ENCODE measurements at places on chromosomes 13 and 19.

GRCh38 chr13:27283906-27284493, 13.4 kb downstream of the RASL11A start:
- peak; percentile 47 for DNase-seq

- no peak for DNase-seq
Observed at GRCh38 chr13:112456138-112457056, 80.2 kb downstream of the SPACA7 start.

- DNase-seq, result no peak
Observed at GRCh38 chr19:19356901-19357566, 36.4 kb downstream of the MAU2 start.

DNA sequence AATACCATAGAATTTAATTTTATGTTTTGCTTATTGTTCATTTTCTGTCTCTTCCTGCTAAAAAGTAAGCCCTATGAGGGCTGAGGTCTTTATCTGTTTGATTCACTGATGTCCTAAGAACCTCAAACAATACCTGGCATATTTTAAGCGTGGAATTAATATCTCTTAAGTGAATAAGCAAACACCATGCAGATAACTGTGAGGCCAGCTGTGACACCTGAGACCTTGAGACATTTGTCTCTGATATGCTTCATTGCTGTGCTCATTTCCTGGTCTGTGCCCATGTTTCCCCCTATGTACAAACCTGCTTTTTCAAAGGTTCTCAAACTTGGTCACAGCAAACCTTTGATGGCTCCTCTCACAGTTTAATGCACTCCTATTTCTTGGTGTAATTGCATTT, 254.6 kb downstream of the COG6 start:
- no peak for DNase-seq

DNA sequence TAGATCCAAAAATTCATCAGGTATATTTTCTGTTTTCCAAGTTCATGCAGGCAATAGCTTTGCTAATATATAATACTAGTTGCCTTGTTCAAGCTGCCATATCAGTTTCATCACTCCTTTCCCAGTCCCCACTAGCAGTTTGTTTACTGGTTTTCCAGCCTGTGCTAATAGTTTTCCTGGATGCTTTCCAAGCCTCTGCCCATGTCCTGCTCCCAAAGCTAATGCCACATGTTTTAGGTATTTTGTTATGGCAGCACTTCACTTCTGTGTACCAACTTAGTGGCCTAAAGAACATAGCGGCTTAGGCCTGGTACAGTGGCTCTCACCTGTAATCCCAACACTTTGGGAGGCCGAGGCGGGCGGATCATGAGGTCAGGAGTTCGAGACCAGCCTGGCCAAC, 28.1 kb upstream of the ZNF527 start:
- DNase-seq, result no peak

DNA sequence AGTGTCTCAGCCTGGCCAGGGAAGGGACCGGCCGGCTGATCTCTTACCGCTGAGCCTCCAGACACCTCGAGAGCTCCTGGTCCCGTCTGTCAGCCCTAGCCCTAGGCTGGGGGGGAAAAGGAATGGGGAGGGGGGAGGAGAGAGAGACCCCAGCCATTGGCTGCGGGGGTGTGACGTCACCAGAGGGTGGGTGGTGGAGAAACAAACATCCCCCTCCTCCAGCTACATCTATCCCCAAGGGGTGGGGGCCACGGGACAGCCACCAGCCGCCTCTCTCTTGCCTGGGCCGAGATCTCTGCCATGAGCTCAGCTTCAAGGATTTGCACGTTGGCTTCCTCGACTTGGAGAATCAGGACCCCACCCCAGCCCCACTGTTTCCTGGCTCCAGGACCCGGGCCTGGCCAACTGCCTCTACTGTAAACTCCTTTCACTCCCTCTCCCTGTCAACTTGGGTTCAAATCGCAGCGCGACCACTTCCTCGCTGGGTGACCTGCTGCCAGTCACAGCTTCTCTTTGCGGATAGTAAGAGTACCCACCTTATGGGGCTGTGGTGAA, at the start of gene PRX:
Gene PRX (minus strand): TSS at position 88 of the 555 bp plus-strand sequence. CDS start 5,446 bp downstream, outside the sequence.
- DNase-seq, result no peak

- no peak for DNase-seq
Observed at GRCh38 chr19:29717051-29717450, 2.0 kb upstream of the C19orf12 start.

- peak; percentile 7 for DNase-seq
Observed at GRCh38 chr19:41860419-41861115, 512 bp downstream of the RPS19 start.

DNA sequence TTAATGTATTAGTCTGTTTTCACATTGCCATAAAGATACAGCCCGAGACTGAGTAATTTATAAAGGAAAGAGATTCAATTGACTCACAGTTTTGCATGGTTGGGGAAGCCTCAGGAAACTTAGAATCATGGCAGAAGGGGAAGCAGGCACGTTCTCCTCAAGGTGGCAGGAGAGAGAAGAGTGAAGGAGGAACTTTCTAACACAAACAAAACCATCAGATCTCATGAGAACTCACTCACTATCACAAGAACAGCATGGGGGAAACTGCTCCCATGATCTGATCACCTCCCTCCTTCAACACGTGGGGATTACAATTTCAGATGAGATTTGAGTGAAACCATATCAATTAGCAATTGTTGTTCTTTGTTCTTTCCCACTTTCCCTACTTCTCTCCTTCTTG, 689.0 kb upstream of the SLITRK1 start:
- peak; percentile 6 for DNase-seq

DNA sequence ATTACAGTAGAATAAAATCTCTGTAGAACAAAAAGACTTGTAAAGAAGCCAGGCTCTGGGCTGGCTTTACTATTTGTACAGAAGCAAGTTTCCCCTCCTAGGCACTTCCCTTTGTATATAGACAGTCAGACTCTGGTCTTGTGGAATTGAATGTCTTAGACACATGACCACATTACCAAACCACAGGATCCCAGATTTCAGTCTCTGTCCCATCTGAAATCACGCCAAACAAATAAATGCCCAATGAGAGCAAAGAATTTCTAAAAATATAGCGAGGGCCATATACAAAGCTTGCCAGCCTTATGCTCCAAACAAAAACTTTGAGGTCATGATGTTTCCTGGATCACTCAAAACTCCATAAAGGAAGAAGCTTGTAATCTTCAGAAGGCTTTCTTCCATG, 23.9 kb downstream of the CCDC70 start:
- peak; percentile 10 for DNase-seq

All from inflammatory macrophage (primary cell).